ENCODE measurements at places on chromosomes 4 and X.

DNA sequence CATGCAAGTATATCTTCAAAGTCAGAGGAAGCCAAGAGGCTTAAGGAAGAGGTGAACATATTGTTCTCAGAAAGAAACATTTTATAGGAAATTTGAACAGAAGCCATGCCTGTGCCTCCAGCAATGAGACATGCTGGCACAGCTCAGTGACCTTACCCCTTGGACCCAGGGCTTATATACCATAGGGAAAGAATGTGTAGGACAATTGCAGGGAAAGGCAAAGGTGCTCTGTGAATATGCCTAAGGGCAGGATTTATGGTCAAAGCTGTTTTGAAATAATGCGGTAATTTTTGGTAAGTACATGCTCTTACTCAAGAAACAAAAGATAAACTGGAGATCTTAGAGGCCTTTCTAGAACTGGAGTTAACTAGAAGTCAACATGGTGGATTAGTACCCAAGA lies 568.8 kb downstream of the GRID2 start:
- DNase-seq = no peak

- no peak for DNase-seq
Measured at GRCh38 chr4:88940506-88940905, 116.5 kb downstream of the FAM13A start.

GRCh38 chrX:110924871-110925270 lies 129.3 kb upstream of the CHRDL1 start:
- DNase-seq = no peak

- no peak for DNase-seq
Measured at GRCh38 chr4:169315530-169316343, 45.0 kb upstream of the SH3RF1 start.

GRCh38 chr4:127313767-127314166 lies 319.0 kb upstream of the INTU start:
- no peak for DNase-seq

GRCh38 chr4:807792-808191 lies 18.1 kb downstream of the CPLX1 start:
- DNase-seq = no peak

DNA sequence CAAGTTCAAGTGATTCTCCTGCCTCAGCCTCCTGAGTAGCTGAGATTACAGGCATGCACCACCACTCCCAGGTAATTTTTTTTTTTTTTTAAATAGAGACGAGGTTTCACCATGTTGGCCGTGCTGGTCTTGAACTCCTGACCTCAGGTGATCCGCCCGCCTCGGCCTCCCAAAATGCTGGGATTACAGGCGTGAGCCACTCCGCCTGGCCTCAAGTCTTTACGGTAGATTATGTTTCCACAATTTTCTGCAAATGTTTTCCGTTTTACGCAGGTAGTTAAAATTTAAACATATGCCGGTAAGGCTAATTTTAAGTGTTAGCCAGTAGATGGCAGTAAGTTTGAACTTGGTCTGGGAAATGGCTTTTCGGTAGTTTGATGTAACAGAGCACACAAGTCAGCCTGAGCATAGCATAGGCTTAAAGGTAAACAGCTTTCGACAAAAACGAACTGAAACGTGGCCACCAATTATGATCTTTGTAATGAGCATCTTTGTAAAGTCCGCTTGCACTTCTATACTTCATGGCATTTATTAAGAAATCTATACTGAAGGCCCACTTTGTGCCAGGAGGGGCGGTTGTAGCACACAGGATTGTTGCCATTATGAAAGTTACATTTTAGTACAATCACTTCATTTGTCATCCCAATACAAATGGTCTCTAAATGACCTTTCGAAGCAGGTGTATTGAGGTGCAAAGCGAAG lies 31.1 kb downstream of the CCKAR start:
- peak; percentile 65 for DNase-seq
